ENCODE measurements at places on chromosomes 13 and 19.

DNA sequence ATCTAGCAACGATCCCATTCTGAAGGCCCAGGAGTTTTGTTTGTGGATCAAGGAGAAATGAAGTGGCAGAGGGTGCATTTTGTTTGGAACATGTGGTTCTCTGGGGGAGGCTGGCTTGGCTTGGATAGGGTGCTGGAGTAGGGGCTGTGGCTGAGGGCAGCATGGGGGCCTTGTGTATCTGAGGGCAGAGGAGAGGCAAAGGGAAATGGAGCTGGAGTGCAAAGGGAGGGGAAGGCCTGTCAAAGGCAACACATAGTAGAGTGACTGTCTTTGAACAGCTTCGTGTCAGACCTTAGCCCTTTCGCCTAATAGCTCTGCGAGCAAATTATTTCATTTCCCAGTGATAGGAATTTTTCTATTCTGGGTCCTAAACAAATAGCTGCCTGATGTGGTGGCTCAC is 187.2 kb downstream of the KCNRG start:
- no peak for DNase-seq

GRCh38 chr19:18293642-18294466 is 12.4 kb upstream of the JUND start:
- DNase-seq: no peak

DNA sequence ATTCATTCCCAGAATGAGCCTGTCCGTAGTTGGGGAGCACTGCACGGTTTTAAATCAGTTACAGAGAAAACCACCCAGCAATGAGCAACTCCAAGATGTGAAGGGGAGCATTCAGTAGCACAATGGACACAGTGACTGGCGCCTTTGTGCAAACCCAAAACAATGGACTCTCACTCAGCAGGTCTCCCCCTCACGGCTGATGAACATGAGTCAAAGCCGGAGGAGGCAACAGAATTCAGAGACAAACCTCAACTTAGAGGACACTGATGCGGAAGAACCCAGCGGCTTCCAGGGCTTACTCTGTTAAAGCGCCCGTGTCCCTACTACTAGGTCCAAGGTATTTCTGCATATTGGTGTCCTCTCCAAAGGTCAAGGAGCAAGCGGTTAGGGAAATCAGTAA is 17.7 kb downstream of the PLEKHF1 start:
- no peak for DNase-seq

GRCh38 chr13:20441056-20441455 is 84.6 kb downstream of the CRYL1 start:
- DNase-seq: no peak

GRCh38 chr19:3669947-3670795 is 30.1 kb downstream of the PIP5K1C start:
- no peak for DNase-seq

GRCh38 chr13:49749848-49750247 is 42.6 kb downstream of the KPNA3 start:
- no peak for DNase-seq
